Stimulated activated CD8-positive, alpha-beta memory T cell treated with anti-CD3 and anti-CD28 coated beads, Interleukin-4, amount 100 ng/mL, for 4 hours (primary cell): ENCODE measurements at places on chromosomes 11 and 22.

GRCh38 chr11:94602430-94603372 lies 35.5 kb downstream of the PIWIL4 start:
- DNase-seq: no peak

DNA sequence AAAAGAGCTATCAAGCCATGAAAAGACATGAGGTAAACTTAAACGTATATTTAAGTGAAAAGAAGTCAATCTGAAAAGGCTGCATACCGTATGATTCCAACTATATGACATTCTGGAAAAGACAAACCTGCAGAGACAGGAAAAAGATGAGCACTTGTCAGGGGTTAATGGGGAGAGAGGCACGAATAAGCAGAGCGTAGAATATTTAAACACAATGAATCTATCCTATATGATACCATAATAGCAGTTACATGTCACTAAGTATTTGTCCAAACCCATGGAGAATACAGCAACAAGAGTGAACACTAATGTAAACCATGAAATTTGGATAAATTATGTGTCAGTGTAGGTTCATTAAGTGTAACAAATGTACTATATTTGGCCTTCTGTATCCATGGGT lies 560.3 kb upstream of the ANO3 start:
- DNase-seq: no peak

DNA sequence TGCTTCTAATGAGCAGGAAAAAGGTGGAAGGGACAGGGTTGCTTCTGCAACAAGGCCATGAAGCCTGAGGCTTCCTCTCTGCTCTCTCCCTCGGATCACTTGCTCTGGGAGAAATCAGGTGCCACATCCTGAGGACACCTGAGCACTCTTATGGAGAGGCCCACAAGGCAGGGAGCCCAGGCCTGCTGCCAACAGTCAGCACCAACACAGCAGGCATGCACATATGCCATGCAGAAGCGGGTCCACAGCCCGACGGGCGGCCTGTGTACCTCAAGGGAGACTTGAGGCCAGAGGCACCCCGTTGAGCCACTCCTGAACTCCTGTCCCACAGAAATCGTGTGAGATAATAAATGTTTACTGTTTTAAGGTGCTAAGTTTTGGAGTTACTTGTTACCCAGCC lies 9.5 kb downstream of the TTLL12 start:
- no peak for DNase-seq

DNA sequence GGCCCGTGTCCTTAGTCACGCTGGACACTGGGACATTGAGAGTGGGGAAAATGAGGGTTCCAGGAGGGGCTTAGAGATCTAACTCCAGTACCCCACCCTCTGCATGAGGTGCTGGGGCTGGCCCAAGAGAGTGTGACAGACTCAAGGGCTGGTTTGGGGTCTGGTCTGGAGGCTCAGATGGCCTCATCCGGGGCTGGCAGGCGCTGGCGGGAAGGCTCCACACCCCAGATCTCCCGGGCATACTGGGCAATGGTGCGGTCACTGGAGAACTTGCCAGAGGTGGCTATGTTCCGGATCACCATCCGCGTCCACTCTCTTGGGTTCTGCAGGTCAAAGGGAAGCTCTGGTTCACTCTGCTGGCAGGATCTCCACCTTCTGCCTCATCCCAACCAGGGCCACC lies 2.5 kb upstream of the RASGRP2 start:
- no peak for DNase-seq

GRCh38 chr22:38196791-38197419 lies 4.9 kb upstream of the MAFF start:
- no peak for DNase-seq

DNA sequence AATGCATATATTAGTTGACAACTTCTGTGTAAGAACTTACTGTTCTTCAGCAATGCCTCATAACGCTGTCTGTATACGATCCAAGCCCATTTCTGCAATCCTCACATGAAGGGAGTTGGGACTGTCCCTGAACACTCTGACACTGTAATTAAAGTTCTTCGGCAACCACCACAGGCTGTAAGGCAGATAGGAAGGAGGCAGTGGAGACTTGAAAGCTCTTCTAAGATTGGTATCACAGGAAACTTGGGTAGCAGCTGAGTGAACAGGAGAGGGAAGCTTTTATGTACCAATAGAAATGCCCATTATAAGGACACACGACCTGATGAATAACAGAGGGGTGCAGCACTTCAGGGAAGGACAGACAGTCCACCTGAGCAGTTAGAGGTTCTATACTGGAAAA lies 12.0 kb upstream of the GAB2 start:
- no peak for DNase-seq

DNA sequence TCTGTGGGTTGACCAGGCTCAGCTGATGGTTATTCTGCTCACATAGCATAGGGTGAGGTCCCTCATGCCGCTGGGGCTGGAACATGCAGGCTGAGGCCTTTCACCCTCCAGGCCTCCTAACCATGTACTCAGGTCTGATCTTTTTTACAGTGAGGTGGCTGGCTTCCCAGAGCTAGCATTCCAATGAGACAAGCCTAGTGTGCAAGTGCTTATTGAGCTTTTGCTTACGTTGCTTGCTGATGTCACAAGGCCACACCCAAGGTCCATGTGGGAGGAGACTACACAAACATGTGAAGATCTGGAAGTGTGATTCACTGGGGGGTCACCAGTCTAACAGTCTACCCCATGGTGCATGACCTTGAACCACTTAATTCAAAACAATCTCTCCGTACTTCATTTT lies 33.9 kb downstream of the ISX start:
- DNase-seq: no peak

GRCh38 chr22:39174498-39175352 lies 22.2 kb upstream of the CBX7 start:
- DNase-seq: peak; percentile 45

GRCh38 chr11:117456027-117456720 lies 128.5 kb downstream of the CEP164 start:
- DNase-seq: no peak

DNA sequence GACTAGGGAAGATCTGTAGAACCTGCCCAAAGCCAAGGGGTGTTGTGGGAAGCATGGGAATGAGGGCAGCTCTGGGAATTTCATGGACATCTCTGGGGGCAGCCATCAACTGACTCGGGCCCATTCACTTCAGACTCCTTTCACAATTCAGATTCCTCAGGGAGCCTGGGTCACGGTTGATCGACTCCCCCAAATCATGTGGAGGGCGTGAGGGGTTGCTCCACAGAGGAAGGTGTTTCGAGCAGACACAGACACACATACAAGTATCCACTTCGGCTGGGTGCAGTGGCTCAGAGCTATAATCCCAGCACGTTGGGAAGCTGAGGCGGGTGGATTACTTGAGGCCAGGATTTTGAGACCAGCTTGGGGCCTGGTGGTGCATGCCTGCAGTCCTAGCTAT lies 15.7 kb downstream of the STX3 start:
- DNase-seq: no peak

DNA sequence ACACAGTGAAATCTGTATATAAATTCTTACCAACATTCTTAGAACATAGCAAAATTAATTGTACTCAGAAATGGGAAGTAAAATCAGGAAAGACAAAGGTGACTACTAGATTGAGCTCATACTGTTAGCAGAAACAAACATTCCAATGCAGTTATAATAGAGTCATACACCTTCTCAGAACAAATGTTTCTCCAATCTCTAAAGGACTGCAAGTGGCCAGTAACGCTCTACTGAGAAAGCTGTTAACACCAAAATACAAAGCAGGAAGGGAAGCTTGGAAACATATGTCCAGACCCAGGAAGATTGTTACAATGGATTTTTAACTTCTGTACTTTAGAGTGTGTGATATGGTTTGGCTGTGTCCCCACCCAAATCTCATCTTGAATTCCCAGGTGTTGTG lies 341.5 kb downstream of the LARGE1 start:
- DNase-seq: no peak

- DNase-seq: no peak
Measured at GRCh38 chr22:25461301-25461700, 103.2 kb upstream of the GRK3 start.

GRCh38 chr11:57348636-57349313 lies 10.6 kb downstream of the P2RX3 start:
- no peak for DNase-seq

- DNase-seq: no peak
Measured at GRCh38 chr22:41411021-41411851, 29.5 kb downstream of the TEF start.

DNA sequence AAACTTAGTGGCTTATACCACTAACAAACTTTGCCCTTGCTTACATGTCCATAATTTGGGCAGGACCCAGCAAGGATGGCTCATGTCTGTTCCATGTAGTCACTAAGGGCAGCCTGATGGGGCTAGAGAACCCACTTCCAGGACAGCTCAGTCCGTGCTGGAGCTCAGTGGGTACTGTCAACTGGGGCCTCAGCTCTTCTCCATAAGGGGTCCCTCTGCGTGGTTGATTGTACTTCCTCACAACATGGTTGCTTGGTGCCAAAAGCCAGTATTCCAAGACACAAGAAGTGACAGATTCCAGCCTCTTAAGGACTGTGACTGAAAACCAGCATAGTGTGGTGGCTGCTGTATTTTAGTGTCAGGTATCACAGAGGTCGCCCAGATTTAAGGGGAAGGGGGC lies 675.2 kb downstream of the TBC1D22A start:
- no peak for DNase-seq

GRCh38 chr11:34250732-34251588 lies 106.8 kb downstream of the ABTB2 start:
- DNase-seq: peak; percentile 70

- no peak for DNase-seq
Measured at GRCh38 chr22:30486661-30487115, 14.9 kb upstream of the SEC14L3 start.

DNA sequence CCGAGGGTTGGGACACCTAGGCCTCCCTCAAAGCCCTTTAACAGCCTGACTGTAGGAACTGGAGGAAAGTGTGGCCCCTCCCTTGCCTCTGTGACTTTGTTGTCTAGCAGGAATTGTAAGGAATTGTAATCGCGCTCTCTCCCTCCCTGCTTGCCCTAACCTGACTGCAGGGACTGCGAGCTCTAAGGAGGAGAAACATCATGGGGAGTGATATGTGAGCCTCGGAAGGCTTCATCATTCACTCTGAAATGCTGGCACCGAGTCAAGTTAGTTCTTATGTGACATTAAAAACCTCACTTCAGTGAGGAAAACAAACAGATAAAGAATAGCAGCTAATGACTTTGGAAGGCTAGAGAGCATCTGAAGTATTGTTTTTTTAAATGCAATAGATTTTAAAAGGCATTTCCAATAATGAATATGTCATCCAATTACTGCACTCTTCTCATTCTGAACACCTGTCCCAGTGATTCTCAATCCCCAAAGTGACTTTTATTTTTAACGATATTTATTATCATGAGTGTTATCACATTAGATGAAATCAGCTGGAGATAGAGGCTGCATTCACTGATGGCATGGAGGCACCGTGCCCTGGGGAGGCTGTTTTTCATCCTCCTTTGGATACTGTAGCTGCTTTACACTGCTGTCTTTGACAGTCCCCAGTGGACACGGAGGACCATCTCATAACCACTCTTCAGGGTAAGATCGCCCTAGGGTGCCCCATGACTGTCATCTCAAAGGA lies 58.5 kb upstream of the NTM start:
- no peak for DNase-seq

DNA sequence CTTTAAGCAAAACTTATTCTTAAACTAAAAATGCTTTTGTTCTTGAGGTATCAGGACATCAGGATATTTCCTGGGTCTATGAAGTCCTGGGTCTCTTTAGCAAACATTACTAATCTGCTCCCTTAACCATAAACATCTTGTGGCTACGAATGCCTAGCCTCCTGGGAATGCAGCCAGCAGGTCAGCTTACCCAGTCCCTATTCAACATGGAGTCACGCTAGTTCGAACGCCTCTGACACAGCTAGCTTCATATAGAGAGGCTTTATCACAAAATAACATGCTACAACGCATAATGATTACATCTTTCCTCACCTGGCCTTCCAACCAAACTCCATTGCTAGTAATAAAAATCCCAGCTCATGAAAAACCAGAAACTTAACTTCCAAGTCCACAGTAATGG lies 17.5 kb upstream of the FIBIN start:
- DNase-seq: no peak

DNA sequence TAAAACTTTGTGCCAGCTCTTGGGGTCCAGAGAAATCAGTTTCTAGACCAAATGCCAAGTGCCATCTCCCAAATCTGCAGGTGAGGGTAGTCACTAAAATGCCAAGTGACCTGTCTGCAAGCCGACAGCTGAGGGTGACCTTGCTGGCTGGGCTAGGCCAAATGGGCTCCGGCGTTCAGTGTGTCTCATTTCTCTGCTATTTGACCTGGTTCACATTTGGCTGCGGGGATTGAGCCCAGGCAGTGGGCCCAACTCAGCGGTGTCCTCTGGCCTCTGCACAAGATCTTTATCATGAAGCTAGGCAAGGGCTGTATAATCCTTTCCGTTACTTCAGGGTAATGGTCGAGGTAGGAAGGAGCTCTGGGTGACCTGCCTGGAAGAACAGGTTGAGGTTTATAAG lies 87.5 kb downstream of the SNX19 start:
- DNase-seq: no peak

- no peak for DNase-seq
Measured at GRCh38 chr22:39123751-39124581, 26.9 kb downstream of the APOBEC3H start.

GRCh38 chr11:45155627-45156180 lies 9.3 kb downstream of the PRDM11 start:
- DNase-seq: no peak

DNA sequence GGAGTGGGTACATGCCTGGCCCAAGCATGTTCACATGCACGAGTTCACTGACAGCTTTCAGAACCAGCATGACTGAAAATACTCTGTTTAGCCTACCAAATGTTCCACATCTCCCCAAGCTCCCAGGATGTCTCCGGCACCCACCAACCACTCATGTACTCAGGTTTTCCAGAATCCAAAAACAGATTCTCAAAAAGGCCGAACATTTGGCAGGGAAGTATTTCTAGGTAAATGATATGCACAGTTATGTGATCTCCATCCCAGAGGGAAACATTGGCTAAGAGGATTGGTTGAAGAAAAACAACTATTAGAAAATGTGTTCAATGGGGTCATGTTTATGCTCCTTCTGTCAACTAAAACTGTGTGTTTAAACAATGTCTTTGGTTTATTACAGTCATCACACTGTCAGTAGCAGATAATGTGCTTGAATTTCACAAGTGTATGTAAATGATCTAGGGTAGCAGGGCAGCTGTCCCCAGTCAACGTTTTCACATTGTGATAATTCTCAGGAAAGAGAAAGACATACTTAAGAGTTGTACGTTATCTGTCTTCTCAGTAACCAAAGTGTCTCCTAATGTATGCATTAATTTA lies 52.3 kb downstream of the BARX2 start:
- no peak for DNase-seq

DNA sequence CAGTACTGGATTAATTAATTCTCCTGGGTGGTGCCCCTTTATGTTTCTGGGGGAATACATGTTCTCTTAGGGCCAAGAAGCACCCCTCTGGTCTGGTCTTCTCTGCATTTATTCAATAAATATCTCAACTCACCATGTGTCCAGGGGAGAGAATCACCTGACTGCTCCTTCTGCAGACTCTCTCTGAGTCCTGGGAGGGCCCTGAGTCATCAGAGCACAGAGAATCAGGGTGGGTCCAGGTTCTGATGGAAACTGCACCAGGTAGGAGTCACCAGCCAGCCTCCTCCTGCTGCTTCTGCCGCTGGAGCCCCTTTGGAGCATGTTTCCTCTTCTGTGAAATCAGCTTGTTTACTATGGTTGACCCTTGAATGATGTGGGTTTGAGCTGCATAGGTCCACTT lies 107.7 kb upstream of the PLET1 start:
- no peak for DNase-seq
